Activated CD4-positive, CD25-positive, alpha-beta regulatory T cell treated with anti-CD3 and anti-CD28 coated beads, Interleukin-2, amount 50 U/mL, for 24 hours (primary cell): ENCODE measurements at places on chromosomes 6 and 20.

DNA sequence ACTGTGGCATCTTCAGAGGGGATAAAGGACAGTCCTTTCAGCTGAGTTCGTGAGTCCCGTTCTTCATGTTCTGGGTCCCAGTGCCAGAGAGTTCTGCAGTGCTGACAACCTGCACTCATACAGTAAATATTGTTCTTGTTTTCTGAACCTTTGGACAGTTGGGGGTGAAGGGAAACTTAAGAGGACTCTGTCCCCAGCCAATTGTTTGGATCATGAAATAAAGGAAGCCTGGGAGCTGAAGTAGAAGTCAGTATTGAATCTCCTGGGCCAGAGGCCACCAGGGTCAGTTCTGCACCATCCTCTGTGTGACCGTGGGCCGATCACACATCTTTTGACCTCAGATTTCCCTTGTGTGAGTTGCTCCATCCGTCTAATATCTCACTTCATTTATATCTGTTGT, 3.2 kb downstream of the SLC2A12 start:
- no peak for ATAC-seq

DNA sequence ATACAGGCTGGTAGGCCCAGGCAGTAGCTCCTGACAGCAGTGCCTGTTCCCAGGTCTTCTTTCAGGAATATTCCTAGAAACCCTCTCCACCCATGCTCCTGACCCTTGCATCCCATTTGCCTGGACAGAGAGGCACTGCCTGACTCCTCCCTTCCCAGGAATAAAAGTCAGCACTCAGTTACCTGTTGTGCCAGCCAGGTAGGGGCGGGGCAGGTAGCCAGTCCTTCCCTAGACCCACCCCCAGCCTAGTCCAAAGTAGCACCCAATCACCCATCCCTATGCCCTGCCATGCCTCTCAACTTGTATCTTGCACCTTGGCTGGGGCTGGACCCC, 129.9 kb downstream of the MRPL14 start:
- no peak for ATAC-seq

DNA sequence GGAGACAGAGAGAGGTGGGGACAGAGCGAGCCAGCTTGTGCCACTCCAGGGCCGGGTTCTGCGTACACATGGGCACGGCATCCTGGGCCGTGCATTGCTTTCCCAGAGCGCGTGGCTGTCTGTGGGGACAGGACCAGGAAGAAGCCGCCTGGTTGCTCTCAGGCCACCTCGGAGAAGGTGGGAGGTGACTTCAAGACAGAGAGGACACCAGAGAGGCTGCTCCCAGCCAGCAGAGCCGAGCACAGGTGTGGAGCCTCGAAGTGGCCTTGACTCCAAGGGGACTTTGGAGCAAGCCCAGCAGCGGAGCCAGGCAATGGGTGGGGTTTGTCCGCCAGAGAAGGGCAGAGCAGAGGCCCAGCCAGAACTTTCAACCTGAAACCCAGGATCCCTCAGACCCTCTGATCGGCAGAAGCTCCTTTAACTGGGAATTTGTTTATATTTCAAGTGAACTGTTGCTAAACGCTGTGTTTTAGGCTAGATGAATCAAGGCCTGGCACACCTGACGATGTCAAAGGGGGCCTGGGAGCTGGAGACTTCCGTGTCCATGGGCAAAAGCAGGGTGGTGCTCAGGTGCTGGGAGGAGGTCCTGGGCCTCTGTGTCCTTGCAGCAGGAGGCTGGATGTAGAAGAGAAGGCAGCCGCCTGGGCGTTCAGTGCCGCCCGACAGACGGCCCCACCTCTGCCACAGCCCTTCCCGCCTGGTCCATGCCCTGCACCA, 262.1 kb downstream of the DLL1 start:
- no peak for ATAC-seq

GRCh38 chr20:34493646-34494045, 22.6 kb upstream of the DYNLRB1 start:
- no peak for ATAC-seq

- ATAC-seq: no peak
These were observed 463.5 kb upstream of the FLRT3 start for GRCh38 chr20:14800707-14801425.

GRCh38 chr6:170180671-170181337, 110.1 kb downstream of the DLL1 start:
- no peak for ATAC-seq

GRCh38 chr6:79081663-79082062, 3.6 kb upstream of the PHIP start:
- ATAC-seq: no peak

GRCh38 chr6:64926051-64926450, 781.0 kb downstream of the EYS start:
- no peak for ATAC-seq

- ATAC-seq: no peak
These were observed 14.7 kb downstream of the GNAS start for GRCh38 chr20:58867211-58867610.
